Ureter (tissue), 1 donor: ENCODE measurements at places on chromosomes 13 and 19. TPM values are rescaled to one million over a fixed set of nuclear protein-coding genes. Genes with fewer than 3 reads are reported as not detected.

The CCNA1 gene
- 1.3 TPM for total RNA-seq

The ADGRE1 gene
- 0.36 TPM for total RNA-seq

The MYPOP gene
- 5.5 TPM for total RNA-seq

The CEACAM18 gene
- not detected for total RNA-seq

The RPL21 gene
- total RNA-seq, result 1,153 TPM

The LYPD3 gene
- 15.0 TPM for total RNA-seq
